ENCODE measurements at places on chromosomes 13 and 19.
A peak's percentile ranks its signal among the peaks of the same experiment; 100 is the strongest.

GRCh38 chr13:110942248-110942981 lies 27.5 kb upstream of the ANKRD10 start:
- no peak for DNase-seq

DNA sequence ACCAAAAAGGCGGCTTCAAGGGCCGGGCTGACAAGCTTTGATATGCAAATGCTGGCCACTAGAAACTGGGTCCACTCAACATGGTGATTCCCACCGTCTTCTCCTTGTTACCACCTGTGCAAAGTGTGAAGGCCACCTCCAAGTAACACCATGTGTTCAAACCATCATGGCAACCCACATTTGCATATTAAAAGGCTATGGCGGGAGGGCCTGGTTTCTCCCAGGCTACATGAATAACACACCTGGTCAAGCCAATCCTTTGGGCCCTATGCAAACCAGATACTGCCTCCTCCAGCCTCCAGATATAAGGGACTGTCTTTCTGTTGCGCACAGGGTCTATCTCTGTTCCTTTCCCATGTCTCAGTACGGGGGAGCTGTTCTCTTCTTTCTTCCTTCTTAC lies 36.6 kb upstream of the ZSCAN5A start:
- no peak for DNase-seq

- DNase-seq: no peak
Observed at GRCh38 chr19:5891938-5892771, 11.4 kb downstream of the NDUFA11 start.

DNA sequence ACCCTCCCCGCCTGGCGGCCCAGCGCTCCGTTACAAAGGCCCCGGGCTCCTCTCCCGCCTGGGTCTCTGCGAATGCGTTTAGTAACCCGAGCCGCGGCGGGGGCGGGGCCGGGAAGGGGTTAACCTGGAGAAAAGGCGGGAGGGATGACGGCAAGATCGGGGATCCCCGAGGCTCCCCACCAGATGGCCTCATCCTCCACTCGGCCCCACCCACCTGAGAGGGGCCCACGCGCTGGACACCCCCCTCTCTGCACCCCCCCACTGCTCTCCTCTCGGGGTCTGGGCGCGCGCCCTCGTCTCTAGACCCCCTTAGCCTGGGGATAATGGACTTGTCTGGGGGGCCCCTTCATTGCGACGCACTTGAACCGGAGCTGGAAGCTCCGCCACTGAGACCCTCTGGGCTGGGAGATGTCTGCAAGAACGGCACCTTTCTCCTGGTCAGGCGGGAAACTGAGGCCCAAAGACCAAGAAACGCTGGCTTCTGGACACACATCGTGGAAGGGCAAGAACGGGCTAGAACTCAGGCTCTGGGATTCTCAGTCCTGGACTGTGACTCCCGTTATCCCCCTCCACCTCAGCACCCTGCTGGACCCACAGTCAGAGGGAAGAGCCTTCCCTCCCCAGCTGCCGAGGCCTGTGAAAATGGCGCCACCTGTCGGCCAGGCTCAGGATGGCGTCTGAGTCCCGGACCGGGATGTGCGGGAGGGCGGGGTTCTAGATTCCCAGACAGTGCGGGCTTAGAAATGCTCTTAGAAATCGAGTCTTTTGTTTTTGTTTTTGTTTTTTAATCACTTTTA lies 2.9 kb upstream of the LTBP4 start:
- peak; percentile 75 for DNase-seq

DNA sequence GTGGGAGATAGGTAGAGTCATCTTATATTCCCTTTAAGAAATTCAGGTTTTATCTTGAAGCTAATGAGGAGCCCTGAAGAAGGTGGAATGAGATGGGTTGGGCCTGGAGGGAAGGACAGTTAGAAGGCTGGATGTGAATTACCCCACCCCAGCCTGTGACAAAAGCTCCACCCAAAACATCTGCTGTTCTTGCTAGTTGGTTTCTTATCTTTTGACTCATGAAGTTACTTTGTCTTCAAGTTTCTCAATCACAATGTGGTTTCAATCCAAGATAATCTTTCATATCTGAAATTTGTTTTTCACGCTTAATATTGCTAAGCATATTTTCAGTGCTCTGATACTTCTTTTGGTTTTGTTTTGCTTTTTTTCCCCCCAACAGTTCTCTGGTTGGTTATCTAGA lies 38.3 kb upstream of the HMGB1 start:
- no peak for DNase-seq

DNA sequence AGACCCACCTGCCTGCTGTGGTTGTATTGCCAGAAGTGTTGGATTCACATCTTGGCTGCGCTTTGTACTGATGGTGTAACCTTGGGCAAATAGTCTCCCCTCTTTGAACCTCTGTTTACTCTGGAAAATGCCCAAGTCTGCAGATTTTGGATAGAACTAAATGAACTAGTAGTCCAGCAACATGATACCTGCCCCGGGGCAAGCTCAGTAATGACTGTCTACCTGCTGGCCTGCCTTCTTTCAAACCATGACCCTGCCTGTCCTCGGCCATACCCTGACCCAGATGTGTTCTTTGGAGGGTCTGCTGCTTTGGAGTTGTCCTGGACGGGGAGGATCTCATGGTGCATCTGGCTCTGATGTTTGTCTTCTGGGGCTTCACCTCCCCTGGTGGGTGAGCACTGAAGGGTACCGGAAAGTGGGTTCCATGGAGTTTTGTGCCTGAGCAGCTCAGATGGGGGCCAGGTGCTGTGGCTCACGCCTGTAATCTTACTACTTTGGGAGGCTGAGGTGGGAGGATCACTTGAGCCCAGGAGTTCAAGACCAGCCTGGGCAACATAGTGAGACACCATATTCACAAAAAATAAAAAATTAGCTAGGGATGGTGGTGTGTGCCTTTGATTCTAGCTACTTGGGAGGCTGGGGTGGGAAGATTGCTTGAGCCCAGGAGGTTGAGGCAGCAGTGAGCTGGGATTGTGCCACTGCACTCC lies 59.5 kb downstream of the TNFRSF19 start:
- no peak for DNase-seq

- DNase-seq: no peak
Observed at GRCh38 chr19:862581-863314, 3.3 kb downstream of the CFD start.

GRCh38 chr13:114000151-114001040 lies 26.5 kb upstream of the C13orf46 start:
- DNase-seq: no peak

DNA sequence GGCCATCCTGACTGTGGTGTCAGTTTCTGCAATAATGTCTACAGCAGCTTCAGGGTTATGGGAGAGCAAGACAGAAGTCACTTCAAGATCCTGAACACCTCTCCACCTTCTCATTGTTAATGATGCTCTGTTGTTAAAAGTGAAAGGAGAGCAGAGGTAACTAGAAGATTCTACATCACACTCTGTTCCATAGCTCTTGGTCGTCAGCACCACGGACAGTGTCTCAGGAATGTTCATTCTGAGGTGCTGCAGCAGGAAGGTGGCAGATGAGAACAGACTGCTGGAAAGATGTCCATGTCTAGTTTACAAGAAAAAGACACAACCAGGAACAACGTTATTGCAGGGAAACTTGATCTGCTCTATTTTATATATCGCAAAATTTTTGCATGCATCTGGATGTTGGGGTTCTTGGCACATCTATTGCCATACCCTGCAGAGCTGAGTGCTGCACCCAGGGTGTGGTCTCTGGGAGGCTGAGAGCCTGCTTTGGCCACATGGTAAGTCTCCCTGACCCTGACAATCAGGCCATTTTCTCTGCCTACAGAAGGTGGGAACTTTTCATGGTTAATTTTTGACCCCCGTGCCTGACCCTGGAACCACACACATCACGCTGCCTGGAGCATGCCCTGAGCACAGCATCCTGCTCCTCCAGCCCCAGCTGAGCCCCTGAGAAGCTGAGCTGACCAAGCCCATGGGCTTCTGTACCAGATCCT lies 12.7 kb downstream of the CEACAM21 start:
- no peak for DNase-seq

DNA sequence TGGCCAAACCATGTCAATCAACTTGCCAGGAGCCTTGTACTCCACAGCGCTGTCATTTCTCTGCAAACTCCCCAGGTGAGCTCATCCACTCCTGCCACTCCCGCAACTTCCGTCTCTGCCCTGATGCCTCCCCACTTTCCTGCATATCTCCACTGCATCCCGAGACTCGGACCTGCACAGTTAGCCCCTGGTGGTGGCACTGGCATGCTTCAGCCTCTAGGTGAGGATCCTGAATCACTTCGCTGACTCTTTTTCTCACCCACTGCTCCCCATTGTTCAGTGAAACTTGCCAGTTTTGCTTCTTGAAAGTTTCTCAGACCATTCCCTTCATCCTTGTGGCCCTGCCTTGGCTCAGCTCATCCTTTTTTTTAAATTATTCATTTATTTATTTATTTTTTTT lies 3.4 kb upstream of the CTU1 start:
- no peak for DNase-seq

DNA sequence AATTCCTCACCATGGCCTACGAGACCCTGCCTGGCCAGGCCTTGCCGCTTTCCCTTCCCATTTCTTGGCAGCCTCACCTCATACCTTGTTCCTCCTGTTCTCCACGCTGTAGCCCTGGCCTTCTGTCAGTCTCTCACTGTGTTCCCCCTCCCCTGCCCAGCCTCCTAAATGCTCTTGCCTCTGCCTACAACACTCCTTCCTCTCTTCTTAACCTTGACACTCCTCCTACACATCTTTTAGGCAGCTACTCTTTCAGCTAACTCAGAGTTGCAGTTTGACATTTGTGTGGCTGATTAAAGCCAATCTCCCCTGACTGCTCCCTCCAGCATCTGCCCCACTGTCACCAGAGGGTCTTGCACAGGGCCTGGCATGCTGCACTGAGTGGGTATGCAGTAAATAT lies 150.8 kb downstream of the FLT1 start:
- DNase-seq: no peak

DNA sequence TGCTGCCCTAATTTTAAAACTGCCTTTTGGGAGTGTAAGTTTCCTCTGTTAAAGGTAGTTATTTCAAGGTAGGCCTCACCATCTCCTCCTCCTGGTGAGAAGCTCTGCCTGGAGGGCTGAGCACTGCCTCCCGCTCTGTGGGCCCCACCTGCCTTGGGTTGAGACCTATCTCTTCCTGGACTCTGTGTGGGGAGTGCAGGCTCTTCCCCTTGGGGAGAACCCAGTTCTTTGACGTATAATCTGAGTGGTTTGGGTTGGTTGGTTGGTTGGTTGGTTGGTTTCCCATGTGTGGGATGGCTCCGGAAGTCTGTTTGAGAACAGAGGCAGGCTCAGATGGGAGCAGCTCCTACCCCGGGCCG lies 39.1 kb downstream of the ACTN4 start:
- no peak for DNase-seq

DNA sequence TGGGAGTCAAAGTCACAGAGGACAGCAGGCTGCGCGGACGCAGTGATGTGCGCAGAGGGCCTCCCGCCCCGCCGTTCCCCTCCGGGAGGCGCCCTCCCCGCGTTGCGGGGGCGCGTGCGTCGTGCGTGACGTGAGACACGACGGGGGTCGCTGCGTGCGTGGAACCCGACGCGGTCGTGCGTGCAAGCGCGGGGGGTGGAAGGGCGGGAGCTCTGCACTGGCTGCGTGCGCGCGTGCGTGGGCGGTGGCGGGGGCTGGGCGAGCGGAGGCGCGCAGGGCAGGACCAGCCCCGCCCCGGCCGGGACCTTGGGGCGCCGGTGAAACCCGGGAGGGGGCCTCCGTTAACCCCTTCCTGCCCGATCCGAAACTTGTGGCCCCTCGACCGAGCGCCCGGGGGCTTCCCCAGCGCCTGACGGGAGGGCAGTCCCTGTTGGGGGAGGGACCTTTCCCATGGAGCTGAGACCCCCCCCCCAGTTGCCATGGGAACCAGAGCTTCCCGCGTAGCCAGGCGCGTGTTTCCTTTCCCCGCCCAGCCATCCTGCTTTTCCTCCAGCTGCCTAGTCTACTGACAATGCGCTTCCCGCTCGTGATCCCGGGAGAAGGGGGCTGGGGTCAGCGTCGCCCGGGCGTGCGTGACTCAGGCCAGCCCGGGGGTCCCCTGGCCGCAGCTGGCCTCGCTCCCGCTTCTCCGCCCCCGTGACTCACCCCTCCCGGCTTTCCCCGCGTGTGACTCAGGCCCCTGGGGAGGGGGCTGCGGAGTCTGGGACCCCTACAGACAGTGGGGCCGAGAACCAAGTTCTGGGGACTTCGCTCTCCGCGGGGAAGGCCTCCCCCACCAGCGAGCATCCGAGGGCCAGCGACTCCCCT lies 7.3 kb upstream of the HOOK2 start:
- peak; percentile 87 for DNase-seq

GRCh38 chr13:45828256-45828968 lies 23.1 kb downstream of the SIAH3 start:
- DNase-seq: no peak

GRCh38 chr13:74641586-74641985 lies 507.4 kb upstream of the KLF12 start:
- DNase-seq: no peak

- no peak for DNase-seq
Observed at GRCh38 chr13:25345576-25345975, 26.2 kb upstream of the ATP8A2 start.

DNA sequence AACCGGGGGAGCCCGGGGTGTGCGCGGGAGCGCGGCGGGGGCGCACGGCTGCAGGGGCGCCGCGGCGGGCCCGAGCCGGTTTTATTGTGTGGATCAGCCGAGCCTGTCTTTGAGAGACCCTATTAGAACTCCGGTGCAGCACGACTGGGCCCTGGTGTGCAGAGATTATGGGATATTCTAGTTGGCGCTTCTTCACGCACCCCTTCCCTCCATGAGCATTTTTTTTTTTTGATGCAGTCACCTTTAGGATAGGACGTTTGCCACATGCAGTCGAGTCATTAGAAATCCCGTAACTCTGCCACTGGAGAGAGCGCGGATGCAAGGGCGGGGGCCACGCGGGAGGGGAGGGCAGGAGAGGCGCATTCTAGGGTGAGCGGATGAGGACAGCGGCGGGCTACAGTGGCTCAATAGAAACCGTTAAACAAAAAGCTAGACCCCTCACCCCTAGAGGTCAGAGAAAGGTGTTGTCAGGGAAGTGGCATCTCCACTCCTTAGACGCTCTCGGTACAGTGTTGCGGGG lies 3.7 kb downstream of the FGF9 start:
- DNase-seq: no peak

- no peak for DNase-seq
Observed at GRCh38 chr19:53903055-53903680, 5.9 kb upstream of the CACNG7 start.

DNA sequence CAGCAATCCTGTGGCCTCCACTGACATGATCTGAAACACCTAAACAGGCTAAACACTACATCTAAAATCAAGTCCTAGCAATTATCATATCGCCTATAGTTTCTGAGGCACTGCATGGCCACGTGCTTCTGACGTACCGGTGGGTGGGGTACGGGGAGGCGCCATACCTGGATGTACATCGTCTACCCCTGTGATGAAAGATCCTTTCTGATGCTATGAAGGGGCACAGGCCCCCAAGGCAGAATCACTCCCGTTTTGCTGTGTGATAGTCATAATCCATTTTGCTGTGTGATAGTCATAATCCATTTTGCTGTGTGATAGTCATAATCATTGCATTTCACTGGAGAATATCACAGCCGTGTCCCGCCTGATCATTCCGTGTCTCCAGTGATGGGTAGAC lies 118.7 kb upstream of the SOX1 start:
- no peak for DNase-seq

DNA sequence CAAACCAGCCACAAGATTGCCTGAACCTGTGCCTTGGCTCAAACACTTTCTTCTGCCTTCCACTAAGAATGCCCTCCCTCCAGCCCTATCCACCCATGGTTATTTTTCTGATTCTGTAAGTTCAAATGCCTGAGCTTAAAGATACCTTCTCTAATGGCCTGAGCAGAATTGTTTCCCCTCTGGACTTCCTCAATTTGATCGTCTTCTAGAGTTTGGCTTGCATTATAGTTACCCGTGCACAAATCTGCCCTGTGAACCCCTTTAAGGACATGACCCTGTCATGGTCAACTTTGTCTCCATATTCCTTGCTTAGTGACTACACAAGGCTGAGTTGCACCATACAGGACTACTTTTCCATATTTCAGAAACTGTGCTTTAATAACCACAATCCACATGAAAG lies 481.0 kb downstream of the FOXO1 start:
- no peak for DNase-seq

All from globus pallidus (tissue), 1 donor.